Nucleus accumbens (tissue), 56 donors: ENCODE measurements at places on chromosomes 7 and 10.

DNA sequence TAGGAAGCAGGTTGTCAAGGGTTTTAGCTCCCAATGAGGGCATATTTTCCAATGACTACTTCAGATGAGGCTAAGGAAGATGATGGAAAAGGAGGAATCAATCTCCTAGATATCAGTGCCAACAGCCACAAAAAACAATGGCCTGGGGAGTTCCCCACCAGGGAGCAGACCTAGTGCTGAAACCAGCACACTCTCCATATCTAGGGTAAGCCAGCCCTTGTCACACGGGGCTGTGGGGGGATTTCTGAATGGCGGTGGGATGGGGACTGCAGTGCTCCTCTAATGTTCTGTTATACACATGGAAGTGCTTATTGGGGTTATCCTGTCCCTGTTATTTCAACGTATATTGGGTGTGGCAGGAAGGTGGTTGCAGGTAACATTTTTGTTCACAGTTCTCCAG is 18.5 kb downstream of the EPC1 start:
- DNase-seq: no peak

GRCh38 chr7:75072981-75073283 is 670 bp downstream of the RCC1L start:
- no peak for DNase-seq

DNA sequence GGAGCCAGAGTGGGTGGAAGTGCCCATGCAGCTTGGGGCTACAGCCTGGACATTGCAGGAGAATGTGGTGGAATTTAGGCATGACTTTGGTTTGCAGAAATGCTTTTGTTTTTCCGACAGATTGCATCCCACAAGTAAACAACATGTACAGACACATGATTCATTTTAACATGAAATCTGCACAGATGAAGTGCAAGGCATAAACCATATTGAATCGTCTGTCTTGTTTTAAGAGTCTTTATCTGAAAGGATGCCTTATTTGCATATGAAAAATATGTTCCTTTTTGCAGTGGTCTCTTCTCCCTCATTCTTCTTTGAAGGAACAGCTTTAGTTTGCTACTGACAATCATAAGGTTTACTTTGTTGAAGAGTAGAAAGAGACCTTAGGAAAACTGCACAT is 94.9 kb downstream of the NXPH1 start:
- no peak for DNase-seq

DNA sequence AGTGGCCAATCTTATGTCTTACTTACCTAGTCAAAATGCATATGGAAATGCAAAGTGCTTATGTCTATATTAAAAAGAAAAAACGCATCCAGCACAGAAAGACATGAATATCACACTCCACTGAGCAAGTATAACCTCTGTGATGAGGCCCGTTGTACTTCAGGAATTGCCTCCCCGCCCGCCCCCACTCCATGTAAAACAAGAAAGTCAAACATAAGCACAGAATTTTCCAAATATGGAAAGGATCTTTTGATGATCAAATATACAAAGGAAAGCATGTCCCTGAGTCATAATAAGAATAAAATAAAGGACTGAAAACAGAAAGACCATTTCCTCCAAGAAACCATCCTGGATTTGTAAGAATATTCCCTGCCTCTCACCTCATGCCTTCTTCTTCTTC is 229.1 kb downstream of the BAMBI start:
- DNase-seq: no peak

DNA sequence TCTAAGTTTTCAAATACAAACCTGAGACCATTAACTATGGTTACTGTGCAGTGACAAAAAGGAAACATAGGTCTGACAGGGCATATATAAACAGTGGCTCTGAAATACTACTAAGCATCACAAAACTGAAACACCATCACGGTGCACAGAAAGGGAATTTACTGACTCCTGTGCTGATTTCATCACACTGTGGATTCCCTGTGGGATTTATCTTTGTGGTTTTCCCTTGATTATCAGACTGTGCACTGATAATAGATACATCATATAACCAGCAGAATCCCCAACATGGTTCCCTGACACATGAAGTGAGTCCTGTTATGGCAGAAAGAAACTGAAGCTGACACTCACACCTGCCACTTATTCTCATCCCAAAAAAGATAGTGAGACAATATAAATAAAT is 676.3 kb upstream of the KCND2 start:
- no peak for DNase-seq

- no peak for DNase-seq
Observed at GRCh38 chr10:29993319-29993915, 66.0 kb downstream of the JCAD start.

- no peak for DNase-seq
Observed at GRCh38 chr10:14060320-14061070, 270.2 kb downstream of the FRMD4A start.

DNA sequence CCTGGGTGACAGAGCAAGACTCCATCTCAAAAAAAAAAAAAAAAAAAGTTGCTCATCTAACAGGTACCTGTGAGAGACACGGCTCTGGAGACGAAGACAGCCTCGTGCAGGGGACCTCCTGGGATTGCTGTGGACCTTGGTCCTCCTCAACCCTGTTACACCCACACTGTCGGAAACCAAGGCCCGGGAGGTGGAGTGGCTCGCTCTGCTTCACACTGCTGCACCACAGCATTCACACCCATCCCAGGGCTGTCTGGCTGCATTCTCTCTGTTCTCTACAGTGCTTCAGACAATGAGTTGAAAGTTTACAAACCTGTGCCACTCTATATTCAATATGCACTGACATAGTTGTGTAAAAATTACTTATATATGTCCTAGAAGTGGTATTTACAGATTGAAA is 101.0 kb upstream of the TNS3 start:
- no peak for DNase-seq

GRCh38 chr10:105837951-105838350 is 1196.9 kb downstream of the SORCS3 start:
- DNase-seq: no peak

- DNase-seq: no peak
Observed at GRCh38 chr10:76643511-76643911, 994.1 kb downstream of the KCNMA1 start.

DNA sequence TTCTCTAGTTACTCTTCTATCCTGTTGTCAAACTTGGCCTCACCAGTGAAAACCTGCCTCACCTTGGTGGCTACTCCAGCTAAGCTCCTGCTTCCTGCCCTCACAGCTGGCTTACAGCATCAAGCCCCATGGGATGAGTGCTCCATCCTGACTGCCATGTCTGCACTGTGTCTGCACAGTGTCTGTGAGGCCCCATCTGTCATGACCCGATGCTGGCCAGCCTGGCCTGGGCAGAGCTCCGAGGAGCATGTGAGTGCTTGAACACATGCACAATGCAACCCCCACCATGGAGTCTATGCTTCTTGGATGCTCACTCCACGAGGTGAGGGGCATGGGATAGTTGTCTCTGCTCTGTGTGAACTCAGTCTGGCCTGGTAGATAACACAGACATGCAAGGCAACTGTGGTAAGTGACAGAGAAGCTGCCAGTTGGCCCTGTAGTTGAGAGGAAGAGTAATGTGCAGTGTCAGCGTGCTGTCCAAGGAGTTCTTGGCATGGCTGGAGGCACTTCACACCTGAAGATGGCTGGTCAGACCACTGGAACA is 207.1 kb upstream of the ZNF32 start:
- DNase-seq: no peak

GRCh38 chr10:7410301-7410861 is 453 bp downstream of the SFMBT2 start:
- no peak for DNase-seq

GRCh38 chr10:89755374-89755773 is 54.0 kb downstream of the KIF20B start:
- no peak for DNase-seq

GRCh38 chr10:75508239-75508813 is 76.9 kb downstream of the LRMDA start:
- no peak for DNase-seq

- no peak for DNase-seq
Observed at GRCh38 chr7:43602256-43602655, 19.3 kb downstream of the STK17A start.

GRCh38 chr7:133470-133869 is 58.9 kb upstream of the FAM20C start:
- no peak for DNase-seq

DNA sequence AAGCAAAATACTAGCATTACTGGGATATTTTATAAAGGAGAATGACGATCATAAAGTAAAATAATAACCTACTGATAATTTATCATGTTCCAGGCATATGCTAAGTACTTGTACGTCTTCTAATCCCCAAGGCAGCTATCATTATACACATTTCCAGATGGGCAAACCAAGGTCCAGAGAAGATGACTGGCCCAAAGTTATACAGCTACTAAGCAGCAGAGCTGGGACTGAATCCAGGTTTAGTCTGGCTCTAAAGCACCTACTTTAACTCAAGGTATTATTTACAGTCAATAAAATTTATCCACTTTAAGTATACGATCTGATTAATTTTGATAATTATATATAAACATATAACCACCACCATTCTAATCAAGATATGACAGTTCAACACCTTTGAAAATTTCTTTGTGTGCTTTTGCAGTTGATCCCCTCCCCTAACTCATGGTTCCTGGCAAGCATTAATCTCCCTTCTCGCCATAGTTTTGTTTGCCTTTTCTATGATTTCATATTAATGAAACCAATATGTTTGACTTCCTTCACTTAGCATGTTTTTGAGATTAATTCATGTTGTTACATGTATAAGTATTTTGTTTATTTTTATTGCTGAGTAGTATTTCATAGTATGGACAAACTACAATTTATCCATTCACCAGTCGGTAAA is 126.7 kb downstream of the CPEB3 start:
- DNase-seq: no peak

- DNase-seq: no peak
Observed at GRCh38 chr10:106941297-106942034, 223.0 kb downstream of the SORCS1 start.

DNA sequence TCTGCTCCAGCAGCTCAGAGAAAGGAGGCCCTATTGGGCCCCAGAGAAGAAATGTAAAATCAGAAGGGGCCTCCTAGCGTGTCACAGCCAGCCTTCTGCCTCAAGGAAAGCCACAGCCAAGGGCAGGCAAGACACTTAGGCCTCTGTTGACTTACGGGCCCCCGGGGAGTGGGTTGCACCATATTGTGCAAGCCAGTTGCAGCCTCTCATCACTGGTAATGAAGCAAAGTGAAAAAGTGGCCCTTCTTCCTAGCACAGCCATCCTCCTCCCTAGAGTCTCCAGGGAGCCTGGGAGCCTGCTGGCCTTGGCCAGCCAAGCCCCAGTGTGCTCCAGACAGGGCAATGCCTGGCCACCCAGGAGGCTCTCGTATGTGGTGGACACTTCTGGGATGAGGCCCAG is 56.2 kb upstream of the GDF10 start:
- DNase-seq: no peak

- DNase-seq: no peak
Observed at GRCh38 chr7:47580811-47581331, 1.0 kb downstream of the TNS3 start.

DNA sequence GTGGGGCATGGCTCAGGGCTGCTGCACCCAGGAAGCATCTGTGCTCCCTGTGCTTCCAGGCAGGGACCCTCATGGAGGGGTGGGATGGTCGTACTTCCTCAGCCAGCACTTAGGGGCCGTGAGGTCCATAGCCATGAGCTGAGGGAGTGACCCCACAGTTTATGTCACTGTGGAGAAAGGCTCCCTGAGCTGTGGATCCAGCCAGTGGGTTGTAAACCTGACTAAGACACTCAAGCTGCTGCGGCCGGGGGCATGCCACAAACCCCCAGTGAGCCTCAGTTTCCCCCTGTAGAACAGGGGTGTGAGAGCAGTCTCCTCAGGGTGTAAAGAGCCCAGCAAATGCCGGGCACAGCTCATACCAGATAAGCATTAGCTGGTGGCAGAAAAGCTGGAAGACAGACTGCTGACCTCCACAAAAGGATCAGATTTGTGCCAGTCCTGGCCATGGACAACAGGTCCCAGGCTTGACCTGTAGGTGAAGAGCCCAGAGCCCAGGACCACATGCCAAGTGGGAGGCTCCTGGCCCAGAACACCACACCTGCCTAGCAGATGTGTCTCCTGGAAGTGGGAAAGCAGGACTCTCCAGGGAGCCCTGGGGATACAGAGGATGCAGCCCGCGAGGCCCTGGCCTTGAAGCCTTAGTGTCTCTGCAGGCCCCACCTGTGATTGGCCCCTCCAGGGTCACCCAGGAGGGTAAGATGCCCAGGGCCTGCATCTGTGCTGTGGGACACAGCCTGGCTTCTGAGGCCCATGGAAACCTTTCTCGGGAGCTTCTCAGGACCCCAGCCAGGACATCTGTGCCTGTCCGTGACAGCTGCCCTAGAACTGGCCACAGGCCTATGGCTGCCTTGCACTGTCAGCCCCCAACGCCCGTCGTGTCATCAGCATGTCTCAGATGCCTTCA is 78.1 kb upstream of the RET start:
- no peak for DNase-seq

GRCh38 chr10:110758128-110758765 is 113.5 kb upstream of the PDCD4 start:
- no peak for DNase-seq

DNA sequence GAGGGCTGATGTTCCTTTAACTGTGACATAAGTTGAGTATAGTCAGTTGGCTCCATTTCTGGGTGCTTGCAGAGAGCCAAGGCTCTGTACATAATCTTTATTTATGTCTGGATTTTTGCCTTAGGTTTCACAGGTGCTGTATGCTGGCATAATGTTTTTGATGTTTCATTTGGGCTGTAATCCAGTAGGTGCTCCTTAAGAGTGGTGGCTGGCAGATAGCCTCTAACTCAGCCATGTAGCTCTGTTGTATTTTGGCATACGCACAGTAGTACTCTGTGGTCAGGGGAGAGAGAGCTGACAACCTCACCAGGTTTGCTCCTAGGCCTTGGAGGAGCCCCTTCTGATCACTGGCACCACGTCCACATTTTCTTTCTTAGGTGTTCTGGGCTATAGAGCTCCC is 61.1 kb downstream of the RNF133 start:
- no peak for DNase-seq

- no peak for DNase-seq
Observed at GRCh38 chr10:17512341-17513001, 58.1 kb upstream of the ST8SIA6 start.

GRCh38 chr7:94472608-94473007 is 37.0 kb upstream of the CASD1 start:
- no peak for DNase-seq

DNA sequence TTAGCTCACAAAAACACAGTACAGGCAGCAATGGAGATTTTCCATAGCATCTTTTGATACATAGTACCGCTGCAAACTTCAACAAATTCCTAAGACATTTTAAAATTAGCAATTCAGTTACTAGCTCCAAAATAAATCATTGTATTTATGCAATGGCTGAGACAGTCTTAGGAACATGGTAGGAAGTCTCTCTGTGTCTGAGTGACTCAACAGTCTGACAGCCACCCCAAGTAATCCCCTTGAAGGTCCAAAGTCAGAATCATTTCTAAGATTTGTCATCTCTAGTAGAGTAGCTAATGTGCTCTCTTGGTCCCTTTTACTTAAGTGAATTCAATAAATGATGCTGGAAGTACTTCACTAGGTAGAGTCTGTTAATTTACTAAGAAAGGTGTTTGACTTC is 93.8 kb upstream of the NOBOX start:
- DNase-seq: no peak
